Thoracic aorta (tissue), 2 donors: ENCODE measurements at places on chromosomes 11 and 22. TPM values are rescaled to one million over a fixed set of nuclear protein-coding genes. Genes with fewer than 3 reads are reported as not detected.

DNA sequence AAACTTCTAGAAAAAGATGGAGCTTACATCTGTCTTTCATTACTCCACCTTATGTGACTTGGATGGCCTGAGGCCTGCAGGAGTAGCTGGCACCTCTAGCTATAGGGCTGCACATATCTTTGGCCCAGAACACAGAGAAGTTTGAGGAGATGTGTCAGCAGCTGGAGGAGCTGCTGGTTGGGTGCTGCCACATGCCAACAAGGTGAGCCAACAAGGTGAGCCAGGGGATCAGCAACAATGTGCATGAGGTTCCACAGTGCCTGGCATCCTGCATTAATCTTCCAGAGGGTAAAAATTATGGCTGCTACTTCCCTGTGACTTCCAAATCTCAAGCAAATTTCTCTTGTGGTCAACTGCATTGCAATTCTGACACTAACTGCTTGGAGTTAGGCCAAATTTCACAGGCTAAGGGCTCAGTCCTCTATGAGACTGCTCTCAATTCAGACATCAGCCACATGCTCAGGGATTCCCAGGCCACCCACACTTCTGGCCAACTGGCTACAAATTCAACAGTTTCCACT lies 16.0 kb downstream of the RBM7 start:
- no peak overlapping the region for H3K4me3 ChIP-seq
- H3K36me3 ChIP-seq: peaks cover 6% of the 10 kb centered on the region
- no peak for DNase-seq

The OR10A3 gene
- total RNA-seq: not detected

GRCh38 chr11:116166573-116167465 lies 606.0 kb downstream of the BUD13 start:
- H3K27ac ChIP-seq: no peak overlapping the region
- H3K4me3 ChIP-seq: no peak overlapping the region
- no peaks in the 10 kb centered on the region for H3K27me3 ChIP-seq
- H3K4me1 ChIP-seq: no peaks in the 10 kb centered on the region

DNA sequence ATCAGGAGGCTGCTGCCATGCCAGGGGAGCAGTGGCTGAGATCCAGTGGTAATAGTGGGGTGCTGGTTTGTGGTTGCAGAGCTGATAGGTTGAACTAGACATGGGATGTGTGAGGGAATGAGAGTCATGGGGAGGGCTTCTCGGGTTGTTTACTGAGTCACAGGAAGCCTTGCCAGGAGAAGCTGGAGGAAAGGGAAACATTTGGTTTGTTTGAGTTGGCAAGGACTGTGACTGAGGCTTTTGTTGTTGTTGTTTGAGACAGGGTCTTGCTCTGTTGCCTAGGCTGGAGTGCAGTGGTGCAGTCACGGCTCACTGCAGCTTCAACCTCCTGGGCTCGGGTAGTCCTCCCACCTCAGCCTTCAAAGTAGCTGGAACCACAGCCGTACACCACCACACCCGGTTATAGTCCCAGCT lies 49.3 kb downstream of the CABIN1 start:
- H3K27me3 ChIP-seq: no peaks in the 10 kb centered on the region
- no peak overlapping the region for H3K4me3 ChIP-seq
- peaks cover 26% of the 10 kb centered on the region for H3K36me3 ChIP-seq
- peak overlapping the region; percentile 23 for H3K27ac ChIP-seq
- H3K4me1 ChIP-seq: peaks cover 21% of the 10 kb centered on the region

- no peaks in the 10 kb centered on the region for H3K27me3 ChIP-seq
- H3K4me1 ChIP-seq: peaks cover 11% of the 10 kb centered on the region
- H3K36me3 ChIP-seq: no peaks in the 10 kb centered on the region
- no peak overlapping the region for H3K27ac ChIP-seq
- H3K4me3 ChIP-seq: no peak overlapping the region
Measured at GRCh38 chr11:125289419-125290098, 125.0 kb downstream of the PKNOX2 start.
